Activated CD4-positive, alpha-beta T cell treated with anti-CD3 and anti-CD28 coated beads for 24 hours (primary cell): ENCODE measurements at places on chromosomes 1 and 21.

DNA sequence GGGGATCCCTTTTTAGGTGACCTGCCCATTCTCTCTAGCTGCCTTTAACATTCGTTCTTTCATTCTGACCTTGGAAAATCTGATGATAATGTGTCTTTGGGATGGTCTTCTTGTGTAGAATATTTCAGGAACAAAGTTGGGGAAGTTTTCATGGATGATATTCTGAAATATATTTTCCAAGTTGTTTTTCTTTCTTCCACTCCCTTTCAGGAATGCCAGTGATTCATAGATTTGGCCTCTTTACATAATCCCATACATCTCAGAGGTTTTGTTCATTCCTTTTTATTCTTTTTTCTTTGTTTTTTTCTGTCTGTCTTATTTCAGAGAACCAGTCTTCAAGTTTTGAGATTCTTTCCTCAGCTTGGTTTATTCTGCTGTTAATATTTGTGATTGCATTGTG lies 13.9 kb upstream of the SCMH1 start:
- DNase-seq: no peak

DNA sequence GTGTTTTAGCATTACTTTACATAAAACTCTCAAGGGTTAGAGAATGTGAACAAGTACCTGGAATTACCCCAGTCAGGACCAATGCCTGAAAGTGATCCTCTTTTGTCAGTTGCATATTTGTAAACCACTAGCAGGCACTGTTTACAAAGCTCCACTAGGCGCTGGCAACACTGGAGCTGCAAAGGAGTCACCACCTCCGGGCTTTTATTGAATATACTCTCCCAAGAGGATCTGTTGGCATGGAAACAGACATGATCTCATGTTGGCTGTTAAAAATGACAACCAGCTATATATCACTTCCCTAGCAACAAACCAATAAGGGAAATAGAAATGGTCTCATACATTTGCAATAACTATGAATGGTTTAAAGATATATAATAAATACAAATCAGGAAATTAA lies 116.0 kb downstream of the TTLL7 start:
- DNase-seq: no peak

DNA sequence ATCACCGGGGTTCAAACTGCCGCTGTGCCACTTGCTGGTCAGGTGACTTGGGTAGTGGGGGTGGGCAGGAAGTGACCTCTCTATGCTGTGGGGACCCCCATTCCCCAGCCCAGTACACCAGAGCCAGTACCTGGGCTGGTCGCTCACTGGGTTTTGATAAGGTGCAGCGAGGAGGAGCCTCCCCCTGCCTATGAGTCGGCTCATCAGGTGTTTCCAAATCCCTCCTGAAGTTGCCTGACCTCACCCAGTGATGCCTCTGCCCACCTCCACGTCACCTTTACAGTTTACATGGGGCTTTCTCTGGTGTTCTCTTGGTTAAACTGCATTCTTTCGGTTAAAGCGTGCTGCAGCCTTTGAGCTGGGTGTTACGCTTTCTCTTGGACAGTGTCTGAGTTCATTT lies 58.2 kb downstream of the ARHGEF10L start:
- no peak for DNase-seq

- no peak for DNase-seq
Observed at GRCh38 chr1:214546886-214547641, 4.3 kb downstream of the PTPN14 start.

DNA sequence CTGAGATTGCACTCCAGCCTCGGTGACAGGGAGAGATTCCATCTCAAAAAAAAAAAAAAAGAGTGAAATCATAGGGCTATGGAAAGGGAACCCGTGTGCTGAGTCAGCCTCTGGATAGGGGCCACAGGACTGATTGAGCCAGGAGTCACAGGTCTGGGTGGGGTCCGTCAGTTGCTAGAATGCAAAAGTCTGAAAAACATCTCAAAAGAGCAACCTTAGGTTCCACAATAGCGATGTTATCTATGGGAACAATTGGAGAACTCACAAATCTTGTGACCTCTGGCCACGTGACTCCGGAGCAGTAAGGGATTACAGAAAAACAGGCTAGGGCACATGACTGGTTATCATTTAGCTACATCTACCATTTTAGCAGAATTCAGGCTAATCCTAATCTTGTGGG lies 32.8 kb upstream of the GREM2 start:
- no peak for DNase-seq

GRCh38 chr21:34822942-34823341 lies 154.1 kb downstream of the CLIC6 start:
- no peak for DNase-seq

DNA sequence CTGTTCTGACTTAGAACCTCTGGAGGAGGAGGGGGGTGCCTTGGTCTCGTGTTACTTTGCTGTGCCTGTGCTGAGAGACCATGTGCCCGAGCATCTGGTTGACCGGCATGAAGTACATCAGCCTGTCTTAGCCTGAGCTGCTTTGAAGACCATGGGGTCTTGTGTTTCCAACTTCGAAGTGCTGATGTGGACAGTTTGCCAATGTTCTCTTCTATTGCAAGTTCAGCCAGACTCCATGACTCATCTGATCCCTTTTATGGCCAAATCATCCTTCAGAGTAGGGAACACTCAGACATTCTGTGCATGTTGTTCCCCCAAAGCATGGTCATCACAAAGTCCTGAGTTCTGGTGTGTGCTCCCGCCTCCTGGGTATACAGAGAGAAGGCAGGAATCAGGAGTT lies 6.0 kb upstream of the PLA2G2C start:
- DNase-seq: no peak

- DNase-seq: no peak
Observed at GRCh38 chr1:182446033-182446669, 3.8 kb upstream of the RGSL1 start.
